ENCODE measurements at places on chromosomes 1 and 21.
A peak's percentile ranks its signal among the peaks of the same experiment; 100 is the strongest.

DNA sequence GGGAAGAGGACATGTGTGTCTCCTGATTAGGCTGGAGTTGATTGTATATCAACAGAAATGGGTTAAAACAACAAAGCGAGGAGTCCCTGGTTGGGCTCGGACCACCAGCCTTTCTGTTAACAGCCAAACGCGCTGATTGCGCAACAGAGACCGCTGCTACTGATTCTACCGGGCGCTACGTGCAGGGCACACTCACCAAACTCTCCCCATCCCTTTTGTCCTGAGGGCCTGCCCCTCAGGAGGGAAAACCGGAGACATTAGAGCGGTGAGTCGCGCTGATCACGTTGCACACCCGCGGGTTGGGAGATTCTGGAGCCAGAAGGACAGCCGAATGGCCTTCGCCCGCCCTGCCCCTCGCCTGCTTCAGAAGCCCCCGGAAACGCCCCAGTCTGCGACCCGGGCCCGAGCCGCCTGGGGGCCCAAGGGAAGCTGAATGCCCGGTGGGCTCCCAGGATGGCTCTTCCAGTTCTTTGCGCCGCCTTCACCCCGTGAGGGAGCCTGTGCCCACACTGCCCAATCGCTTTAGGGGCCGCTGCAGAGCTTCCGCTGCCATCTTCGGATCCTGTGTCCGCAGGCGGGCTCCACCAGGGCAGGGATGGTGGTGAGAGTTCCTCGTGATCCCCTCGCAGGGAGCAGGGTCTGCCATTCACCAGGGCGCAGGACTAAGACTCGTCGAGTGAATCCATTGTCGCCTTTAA, 165.4 kb upstream of the NBPF11 start:
- no peak for DNase-seq

DNA sequence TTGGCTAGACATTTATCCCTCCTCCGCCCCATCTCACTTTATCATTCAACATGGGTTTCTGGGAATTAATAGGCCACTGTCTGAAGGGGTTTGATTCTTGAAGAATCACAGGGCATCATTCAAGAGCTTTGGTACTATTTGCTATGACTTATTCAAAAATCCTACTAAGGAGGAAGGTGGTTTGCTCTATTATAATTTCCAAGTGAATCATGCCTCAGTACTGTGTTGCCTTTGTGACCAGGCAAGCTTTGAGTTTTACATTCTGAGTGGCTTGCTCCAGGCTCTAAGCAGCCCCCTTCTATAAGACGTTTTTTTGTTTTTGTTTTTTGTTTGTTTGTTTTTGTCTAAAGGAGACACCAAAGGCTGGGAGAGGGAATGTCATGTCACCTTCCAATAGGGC, 2.6 kb downstream of the C1orf21 start:
- no peak for DNase-seq

DNA sequence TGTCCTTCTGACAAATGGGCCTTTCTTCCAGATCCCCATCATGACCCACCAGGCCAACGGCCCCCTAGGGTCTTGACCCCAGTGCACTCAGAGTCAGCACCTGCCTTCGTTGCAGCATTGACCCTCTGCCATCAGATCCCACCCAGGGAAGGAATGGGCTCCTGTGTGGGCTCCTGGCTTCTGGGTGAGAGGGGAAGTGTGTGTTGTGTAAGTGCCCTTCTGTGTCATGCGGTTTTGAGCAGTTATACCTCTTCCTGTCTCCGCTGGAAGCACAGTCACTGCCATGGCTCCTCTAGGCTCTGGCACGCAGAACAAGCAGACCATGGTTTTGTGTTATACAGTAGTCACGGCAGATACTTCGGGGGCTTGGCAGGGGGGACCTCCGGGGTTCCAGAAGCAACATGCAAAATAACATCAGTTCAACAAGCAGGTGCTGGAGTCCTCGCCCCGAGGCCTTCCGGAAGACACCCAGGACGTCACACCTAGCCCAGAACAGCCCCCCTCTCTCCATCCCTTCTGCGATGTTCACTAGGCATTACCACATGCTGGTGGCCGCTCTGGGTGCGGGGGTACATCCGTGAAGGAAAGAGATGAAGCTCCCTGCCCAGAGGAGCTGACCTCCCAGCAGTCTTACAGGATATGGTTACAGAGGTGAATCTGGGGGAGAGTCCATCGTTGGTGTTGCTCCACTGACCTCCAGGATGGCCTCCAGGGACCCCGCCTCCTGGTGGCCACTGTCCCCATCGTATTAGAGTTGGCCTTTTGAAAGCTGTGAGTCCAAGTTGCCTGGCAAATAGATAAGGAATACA, 17.4 kb upstream of the KCNAB2 start:
- no peak for DNase-seq

DNA sequence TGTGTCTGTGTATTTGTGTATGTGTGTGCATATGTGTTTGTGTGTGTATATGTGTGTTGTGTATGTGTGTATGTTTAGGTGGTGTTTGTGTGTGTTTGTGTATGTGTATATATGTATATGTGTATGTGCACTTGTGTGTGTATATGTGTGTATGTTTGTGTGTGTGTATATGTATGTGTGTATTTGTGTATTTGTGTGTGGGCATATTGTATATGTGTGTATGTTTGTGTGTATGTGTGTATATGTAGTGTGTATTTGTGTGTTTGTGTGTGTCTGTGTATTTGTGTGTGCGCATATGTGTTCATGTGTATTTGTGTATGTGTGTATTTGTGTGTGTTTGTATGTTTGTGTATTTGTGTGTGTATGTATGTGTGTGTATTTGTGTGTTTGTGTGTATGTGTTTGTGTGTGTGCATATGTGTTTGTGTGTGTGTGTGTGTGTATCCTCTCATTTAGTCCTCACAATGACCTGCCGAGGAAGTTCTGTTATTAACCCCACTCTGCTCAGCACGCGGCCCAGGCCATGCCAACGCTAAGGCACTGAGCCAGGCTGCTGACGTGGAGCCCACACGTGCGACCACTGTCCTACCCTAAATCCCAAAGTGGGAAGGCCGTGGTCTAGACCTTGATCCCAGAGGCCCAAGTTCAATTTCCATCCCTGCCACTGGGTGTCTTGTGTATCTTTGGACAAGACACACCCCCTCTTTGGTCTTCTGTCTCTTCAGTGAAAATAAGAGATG, 43.2 kb upstream of the TMEM51 start:
- DNase-seq, result no peak

GRCh38 chr21:45470773-45471524, 66.0 kb downstream of the COL18A1 start:
- no peak for DNase-seq

DNA sequence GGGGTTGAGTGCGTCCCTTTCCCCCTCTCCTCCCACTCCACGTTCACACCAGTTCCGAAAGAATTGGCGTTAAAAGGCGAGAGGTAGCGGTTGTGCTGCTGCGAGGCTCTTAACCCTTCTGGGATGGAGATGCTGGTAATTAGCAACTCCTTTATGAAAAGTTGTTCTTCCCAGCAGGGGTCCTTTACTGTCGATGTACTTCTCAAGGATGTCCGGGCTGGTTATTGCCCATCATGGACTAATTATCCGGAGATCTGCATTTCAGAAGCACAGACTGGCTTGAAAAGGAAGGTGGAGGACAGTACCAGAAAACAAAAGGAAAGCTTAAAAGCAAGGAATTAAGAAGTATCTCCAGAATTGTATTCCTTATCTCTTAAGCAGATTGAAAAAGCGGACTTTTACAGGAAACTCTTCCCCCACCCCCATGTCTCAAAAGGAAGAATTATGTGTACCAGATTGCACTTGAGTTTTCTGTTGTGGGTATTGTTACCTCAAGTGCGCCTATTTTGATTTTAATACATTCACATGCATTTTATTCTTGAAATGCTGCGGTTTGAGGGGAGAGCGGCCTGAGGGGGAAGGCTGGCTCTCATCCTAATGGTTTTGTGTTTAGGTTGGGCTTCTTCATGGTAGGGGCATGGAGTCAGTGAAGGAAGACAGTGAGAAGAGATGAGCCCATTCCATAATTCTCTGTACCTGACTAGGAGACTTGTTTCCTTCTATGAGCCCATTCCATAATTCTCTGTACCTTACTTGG, 1.5 kb downstream of the AK4 start:
- no peak for DNase-seq

DNA sequence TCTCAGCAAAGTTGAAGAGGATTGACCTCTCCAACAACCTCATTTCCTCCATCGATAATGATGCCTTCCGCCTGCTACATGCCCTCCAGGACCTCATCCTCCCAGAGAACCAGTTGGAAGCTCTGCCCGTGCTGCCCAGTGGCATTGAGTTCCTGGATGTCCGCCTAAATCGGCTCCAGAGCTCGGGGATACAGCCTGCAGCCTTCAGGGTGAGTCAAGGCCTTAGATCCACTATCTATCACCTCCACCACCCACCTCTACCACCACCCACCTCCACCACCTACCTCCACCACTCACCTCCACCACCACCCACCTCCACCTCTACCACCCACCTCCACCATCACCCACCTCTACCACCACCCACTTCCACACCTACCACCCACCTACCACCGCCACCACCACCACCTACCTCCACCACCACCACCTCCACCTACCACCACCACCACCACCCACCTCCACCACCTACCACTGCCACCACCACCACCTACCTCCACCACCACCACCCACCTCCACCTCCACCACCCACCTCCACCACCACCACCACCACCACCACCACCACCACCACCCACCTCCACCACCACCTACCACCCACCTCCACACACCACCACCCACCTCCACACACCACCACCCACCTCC, 5.8 kb downstream of the OPTC start:
- DNase-seq, result no peak

DNA sequence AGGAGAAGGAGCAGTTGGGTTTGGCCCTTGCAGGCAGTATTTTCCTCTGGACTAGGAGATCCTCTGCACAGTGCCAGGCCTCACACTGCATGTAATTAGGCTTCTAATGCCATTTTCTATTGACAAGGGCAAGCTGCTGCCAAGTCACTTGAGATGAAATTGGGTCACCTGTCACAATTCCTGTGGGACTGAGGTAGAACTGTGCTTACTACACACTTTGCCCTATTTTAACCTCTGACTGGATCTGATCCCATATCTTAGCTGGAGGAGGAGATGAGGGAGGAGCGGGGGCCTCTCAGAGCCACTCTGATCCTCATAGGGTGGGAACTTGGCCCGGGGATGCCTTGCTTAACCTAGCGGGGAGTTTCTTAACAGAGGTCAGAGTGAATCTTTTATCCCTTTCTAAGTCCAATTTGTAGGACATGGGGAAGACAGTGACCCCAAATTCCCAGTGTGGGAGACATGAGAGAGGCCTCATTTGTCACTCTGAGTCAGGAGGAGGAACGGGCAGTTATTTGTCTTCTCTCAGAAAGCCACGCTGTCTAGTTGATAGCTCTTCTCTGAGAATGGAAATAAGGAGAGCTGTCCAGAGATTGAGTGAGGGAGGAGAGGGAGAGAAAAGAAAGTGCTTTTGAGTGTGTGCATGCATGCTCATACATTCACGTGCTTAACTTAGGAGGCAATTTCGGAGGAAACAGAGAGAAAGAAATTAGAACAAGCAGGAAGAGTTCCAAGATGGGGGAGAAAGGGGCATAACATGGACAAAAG, 121.3 kb downstream of the CACNA1E start:
- peak; percentile 25 for DNase-seq

- no peak for DNase-seq
Observed at GRCh38 chr1:223299553-223299952, 64.4 kb downstream of the SUSD4 start.

DNA sequence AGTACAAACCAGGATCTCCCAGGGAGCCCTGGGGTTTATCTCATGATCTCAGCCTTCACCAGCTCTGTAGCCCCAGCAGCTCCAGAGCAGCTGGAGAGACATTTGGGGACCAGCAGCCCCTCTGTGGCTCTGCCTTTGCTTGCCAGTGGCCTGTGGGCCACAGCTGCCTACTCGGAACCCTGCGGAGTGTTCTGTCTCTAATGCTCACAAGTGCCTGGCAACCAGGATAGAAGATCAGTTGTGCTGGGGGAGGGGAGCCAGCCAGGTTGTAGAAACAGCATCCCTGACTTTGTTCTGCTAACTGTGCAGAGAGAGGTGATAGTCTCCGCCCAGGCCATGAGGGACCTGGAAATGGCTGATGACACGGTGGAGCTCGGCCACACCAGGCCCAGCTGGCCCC, 50.9 kb upstream of the KCNJ15 start:
- DNase-seq, result no peak

- no peak for DNase-seq
Observed at GRCh38 chr1:73659136-73659535, 538.8 kb downstream of the LRRIQ3 start.

GRCh38 chr1:160354388-160354985, 11.3 kb downstream of the NCSTN start:
- DNase-seq, result no peak

GRCh38 chr1:199460933-199461332, 566.6 kb upstream of the NR5A2 start:
- no peak for DNase-seq

DNA sequence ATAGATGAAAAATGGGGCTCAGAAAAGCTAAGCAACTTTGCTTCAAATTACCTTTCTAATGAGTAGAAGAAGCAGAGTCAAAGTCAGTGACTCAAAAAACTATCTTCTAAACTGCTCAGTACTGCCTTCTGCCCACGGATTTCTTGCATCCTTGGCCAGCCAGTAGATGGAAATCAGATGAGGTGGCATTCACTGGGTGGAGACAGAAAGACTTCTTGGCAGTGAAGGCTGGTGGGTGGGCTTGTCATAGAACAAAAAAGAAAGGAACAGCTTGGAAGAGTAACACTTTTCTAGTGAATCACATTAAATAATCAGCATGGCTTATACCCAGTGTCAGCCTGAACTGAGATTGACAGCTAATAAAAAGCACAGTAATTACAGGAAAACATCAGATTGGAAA, 170.7 kb downstream of the ST6GALNAC5 start:
- no peak for DNase-seq

- DNase-seq, result no peak
Observed at GRCh38 chr1:20891091-20891490, 104.0 kb upstream of the HP1BP3 start.

DNA sequence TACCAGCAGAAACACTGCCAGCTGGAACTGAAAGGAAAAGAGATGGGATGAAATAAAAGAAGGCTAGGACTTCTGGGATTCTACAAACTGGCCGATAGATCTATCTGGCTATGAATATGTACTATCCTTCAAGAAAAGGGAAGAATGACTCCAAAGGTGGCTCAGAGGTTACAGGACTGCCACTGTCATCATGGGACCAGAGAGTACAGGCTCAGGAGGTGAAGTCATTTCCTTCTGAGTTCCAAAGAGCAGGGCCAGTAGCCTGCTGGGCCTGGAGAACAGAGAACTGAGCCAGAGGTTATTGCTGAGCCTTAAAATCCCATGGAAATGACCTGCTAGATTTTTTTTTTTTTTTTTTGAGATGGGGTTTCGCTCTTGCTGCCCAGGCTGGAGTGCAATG, 27.6 kb downstream of the ZNF496 start:
- no peak for DNase-seq

Data from NCI-H2029 (cell line).